Head of caudate nucleus (tissue), 42 donors: ENCODE measurements at places on chromosomes 6 and 20.

DNA sequence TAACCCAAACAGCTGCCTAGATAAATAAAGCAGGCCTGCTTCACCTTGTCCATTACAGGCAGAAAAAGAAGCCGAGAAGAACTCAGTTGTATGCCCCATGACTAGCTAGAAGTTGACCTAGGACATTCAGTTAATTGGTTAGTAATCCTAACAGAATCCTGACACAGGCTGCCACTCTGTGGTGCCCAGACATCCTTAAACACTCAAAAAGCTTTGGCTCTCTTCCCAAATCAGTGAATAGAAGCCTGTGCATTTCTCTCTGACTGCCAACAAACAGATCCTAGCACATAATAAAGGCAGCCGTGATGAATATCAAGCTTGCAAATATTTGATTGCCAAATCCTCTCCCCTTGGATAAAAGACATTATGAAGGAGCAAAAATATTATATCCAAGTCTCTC lies 519.1 kb upstream of the EYS start:
- no peak for DNase-seq

GRCh38 chr6:38034274-38034914 lies 214.9 kb downstream of the ZFAND3 start:
- peak; percentile 31 for DNase-seq

DNA sequence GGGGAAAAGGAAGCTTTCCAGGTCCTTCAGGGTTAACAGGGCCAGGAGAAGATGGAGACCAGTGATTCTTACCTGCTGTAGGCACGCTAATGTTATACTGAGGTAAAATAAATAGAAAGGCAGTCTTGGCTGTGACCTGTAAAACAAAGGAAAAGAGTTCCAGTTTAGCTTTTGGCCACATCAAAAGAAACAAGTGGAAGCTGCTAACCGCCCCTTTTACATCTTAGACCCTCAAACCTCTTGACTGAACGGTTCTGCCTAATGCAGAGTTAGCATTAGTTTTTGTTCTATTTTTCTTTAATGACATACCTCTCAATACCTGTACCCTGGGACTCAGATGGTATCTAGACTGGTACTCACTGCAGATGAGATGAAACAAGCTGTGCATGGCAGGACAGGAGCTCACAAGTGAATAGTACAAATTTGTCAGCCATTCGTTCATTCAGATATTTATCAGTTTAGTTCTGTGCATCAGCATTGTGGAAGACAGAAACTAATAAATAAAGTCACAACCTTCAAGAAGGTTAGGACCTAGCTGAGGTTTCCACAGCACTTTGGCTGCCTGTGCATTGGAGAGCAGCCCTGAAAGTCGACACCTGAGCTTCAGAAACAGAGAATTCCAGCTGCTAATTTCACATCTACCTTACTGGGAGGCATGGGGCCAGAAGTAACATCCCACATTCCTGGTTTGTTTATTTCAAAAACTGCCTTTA lies 41.0 kb downstream of the TRAM2 start:
- DNase-seq: no peak

DNA sequence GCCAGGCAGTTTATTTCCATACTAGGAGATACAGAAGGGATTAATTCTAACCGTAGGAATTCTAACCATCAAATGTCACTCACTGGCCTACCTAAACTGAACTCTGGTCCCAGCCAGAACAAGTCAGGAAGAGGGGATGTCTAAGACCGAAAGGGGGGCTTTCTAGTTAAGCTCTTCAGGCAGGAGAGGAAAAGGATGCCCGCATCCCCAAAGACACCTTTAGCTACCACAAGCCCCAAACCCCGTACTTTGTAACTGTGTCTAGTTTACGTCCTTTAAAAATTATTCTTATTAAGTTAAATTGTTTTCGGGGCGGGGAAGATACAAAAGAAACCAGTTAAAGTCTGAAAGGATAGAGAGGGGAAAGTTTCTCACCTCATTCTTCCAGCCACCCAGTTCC lies 1.2 kb upstream of the ZNF76 start:
- no peak for DNase-seq

GRCh38 chr6:70846207-70846835 lies 110.5 kb downstream of the B3GAT2 start:
- DNase-seq: no peak

DNA sequence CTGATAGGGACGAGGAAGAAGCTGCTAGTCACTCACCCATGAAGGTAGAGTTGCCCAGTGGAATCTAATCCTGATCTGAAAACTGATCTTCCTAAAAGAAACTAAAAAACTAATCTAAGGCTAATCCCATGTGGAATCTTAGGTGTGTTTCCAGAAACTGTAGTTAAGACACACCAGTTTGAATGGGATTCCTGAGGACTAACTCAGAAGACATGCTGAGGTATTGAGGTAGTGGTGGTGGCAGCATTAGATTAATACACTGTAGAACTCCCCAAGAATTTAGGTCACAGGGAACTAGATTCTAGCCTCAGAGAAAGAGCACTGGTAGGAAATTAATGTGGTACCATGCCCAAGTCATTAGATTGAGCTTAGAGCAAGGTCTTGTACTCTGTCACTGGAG lies 19.6 kb upstream of the AKAP7 start:
- no peak for DNase-seq

DNA sequence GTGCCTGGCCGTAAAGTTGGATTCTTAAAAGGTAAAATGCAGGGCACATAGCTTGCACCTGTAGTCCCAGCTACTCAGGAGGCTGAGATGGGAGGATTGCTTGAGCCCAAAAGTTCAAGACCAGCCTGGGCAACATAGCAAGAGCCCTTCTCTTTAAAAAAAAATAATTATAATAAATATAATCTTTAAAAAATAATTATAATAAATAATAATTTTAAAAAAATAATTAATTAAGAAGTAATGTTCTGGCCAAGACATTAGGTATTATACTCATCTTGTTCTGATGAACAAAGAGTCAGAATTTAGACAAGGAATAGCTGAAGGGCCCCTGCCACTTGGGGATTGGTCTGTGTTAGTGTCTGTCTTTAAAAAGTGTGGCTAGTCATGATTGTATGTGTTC lies 13.9 kb downstream of the ENTPD6 start:
- DNase-seq: no peak

DNA sequence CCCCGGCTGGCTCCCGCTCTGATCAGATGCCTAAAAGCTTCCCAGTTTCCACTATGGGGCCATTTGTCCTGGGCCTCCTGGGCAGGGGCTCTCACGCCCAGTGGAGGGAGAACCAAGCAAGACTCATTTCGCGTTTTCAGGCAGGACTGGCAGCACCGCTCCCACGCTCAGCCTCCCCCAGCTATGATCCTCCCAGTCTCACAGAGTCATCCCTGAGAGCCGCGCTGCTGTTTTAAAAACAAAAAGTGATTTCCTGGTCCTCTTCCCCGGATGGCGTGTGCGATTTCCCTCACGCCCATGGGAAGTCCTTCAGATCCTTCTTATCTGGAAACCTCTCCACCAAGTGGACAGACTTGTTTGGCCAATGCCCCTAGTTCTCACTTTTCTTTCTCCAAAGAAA lies at the start of gene ADGRF5:
TSS of gene ADGRF5 (minus strand) at position 208 of the 400 bp plus-strand sequence. CDS start 15,176 bp downstream, outside the sequence.
- DNase-seq: no peak

- no peak for DNase-seq
Observed at GRCh38 chr6:4394786-4395185, 259.4 kb upstream of the ECI2 start.

DNA sequence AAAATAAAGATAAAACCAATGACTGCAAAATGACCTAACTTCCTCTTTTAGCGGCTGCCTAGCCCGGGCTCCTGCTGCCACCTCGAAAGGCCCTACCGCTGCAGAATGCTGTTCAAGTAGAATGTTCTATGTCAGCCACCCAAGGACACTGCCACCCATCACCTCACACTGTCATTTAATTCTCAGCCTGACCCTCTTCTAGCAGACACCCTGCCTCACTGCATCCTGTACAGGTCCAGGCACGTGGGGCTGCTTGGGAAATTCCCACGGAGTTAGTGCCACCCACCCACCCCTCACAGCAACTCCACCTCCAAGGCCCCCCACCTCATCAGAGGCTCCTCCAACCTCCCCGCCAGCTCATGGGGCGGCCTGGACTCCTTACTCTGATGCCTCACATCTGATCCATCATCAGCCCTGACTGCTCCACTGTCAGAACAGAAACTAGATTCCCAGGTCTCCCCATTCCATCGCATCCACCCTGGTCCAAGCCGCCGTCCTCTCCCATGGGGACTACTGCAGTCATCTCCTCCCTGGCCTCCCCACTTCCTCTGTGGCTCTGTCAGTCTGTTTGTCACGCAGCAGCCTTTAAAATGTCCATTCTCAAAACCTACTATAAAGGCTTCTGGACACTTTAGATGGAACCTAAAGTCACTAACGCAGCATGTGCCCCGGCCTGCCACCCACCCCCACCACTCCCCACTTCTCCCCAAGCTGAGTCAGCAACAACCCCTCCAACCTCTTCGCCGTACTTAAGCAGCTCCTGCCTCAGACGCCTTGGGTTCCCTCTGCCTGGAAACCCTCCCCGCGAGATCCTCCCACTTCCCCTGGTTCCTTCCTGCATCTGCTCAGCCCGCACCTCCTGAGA lies 17.0 kb downstream of the NFATC2 start:
- DNase-seq: peak; percentile 80

- no peak for DNase-seq
Observed at GRCh38 chr20:62073323-62073722, 7.6 kb upstream of the TAF4 start.

DNA sequence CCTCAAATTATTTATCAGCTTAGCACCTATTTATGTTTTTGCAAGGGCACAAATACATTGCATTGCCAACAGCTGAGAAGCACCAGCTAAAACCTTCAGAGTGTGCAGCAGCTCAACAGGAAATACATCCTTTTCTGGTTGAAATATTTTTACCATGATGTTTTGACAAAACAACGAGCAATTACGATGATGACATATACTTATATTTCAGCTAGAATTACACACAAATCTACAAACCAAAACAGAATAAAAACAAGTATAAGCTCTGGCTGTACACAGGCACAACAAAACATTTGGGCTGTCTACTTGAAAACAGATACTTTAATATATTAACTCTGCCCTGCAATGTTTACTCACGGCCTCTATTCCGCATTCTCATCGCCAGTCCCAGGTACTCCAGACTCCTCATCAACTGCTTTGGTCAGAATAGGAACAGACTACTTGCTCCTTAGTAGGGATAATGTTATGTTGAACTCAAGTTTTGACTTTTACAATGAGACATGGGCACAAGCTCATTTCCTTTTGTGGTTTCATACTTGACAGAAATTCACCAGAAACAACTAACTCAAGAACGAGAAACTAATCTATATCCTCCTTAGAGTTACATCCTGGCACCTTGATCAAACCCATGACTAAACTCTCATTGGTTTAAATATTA lies 377.6 kb downstream of the ESR1 start:
- no peak for DNase-seq

DNA sequence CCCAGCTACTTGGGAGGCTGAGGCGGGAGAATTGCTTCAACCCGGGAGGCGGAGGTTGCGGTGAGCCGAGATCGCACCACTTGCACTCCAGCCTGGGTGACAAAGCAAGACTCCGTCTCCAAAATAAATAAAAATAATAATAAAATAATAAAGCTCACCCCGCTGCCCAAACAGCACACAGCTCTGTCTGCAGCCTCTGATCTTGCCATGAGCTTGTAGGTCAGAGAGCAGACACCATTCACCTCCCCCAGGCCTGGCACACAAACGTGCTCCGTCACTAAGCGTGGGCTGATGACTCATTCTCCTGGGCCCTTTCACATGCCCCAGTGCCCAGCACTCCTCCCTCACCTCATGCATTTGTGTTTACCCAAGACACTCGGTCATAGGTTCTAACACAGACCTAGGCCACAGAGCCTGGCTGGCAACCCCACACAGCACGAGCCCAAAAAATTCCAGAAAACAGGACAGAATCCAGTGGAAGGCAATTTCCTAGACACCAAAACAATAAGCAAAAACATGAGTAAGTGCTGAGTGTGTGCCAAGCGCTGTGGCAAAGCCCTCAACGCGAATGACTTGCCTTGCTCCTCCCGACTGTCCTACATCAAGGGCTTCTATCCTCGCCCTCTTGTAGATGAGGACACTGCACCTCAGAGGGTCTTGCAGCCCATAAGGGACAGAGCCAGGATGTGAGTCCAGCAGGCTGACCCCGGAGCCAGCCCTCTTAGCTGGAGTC lies 18.0 kb downstream of the ATP9A start:
- DNase-seq: peak; percentile 55

- DNase-seq: no peak
Observed at GRCh38 chr6:158789115-158789917, 29.9 kb downstream of the EZR start.

DNA sequence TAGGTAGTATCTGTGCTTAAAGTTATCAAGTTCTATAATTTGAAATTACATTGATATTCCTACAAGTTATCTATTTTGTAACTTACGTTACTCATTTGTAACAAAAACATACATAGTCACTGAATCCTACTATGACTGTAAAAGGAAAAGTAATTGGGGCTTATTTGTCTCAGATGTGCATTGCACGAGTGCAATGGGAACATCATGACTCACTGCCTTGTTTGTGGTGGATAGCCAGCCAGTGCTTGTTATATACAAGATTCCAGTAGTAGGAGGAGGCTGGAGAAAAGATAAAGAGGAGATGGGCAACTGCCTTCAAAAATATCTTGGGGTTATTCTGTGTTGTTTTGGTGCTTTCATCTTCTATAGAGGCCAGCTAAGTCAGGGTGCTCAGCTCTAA lies 164.1 kb downstream of the RNF144B start:
- DNase-seq: no peak

- no peak for DNase-seq
Observed at GRCh38 chr6:158836625-158837311, 17.6 kb upstream of the EZR start.

GRCh38 chr6:52423971-52424381 lies 3.8 kb downstream of the EFHC1 start:
- DNase-seq: no peak

- peak; percentile 46 for DNase-seq
Observed at GRCh38 chr6:43924222-43924702, 154.3 kb downstream of the VEGFA start.

GRCh38 chr6:68635706-68636513 lies 828 bp downstream of the ADGRB3 start:
- DNase-seq: peak; percentile 53

DNA sequence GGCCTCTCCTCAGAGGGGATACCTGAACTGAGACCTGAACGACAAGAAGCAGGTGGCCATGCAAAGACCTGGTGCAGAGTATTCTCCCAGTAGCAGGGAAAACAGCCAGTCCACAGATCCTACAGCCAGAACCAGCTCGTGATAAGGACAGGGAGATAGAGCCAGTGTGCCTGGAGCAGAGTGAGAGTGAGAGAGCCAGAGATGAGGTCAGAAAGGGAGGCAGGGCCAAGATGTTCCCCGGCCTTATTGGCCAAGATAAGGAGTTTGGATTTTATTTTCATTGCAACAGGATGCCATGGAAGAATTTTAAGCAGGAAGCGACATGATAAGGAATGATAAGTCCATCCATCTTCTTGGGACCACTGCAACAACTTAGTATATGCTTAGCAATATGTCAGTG lies 111.8 kb downstream of the UBE3D start:
- DNase-seq: no peak

- DNase-seq: no peak
Observed at GRCh38 chr6:12238219-12238618, 51.9 kb upstream of the EDN1 start.

- no peak for DNase-seq
Observed at GRCh38 chr6:106732376-106732940, 103.1 kb downstream of the QRSL1 start.
